Nucleus accumbens (tissue), 56 donors: ENCODE measurements at places on chromosomes 13 and 19.

- DNase-seq, result no peak
These were observed 25.5 kb downstream of the OR7A5 start for GRCh38 chr19:14809272-14810057.

GRCh38 chr13:99990126-99990977 lies 8.8 kb downstream of the ZIC2 start:
- DNase-seq, result no peak

DNA sequence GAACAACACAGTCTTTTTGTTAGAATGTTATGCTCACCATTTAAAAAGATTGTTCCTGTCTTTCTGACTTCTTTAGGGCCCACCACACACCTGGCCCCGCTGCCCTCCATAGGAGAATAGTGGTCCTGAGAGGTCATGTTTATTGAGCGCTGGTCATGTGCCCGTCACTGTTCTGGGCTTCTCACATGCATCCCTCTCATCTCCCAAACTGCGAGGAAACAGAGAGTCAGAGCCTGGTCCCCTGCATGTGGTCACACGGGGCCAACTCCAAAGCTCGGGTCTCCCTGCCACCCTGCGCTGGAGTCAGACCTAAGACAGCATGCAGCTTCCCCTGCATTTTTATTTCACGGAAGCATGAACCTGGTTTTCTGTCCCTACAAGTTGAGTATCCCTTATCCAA lies 70.4 kb upstream of the GPR183 start:
- DNase-seq, result no peak

- no peak for DNase-seq
These were observed 324.6 kb downstream of the SHISA2 start for GRCh38 chr13:25727250-25727649.

DNA sequence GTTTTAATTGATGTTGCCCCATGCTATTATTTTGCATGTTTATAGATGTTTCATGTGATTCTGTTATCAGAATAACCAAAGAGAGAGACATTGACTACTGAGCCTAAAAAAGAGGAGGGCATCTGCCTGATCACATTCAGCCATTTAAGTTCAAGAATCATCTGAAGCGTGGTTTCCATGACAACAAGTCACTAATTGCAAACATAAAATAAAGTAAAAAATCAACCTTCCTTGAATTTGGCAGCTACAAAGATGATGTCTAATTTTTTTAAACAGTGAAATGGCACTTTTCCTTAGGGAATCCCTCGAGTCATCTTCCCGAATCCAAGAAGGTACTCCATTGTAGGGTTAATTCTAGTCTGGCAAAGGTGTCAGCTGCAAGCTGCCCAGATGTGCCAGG lies 884.2 kb downstream of the DIAPH3 start:
- no peak for DNase-seq

DNA sequence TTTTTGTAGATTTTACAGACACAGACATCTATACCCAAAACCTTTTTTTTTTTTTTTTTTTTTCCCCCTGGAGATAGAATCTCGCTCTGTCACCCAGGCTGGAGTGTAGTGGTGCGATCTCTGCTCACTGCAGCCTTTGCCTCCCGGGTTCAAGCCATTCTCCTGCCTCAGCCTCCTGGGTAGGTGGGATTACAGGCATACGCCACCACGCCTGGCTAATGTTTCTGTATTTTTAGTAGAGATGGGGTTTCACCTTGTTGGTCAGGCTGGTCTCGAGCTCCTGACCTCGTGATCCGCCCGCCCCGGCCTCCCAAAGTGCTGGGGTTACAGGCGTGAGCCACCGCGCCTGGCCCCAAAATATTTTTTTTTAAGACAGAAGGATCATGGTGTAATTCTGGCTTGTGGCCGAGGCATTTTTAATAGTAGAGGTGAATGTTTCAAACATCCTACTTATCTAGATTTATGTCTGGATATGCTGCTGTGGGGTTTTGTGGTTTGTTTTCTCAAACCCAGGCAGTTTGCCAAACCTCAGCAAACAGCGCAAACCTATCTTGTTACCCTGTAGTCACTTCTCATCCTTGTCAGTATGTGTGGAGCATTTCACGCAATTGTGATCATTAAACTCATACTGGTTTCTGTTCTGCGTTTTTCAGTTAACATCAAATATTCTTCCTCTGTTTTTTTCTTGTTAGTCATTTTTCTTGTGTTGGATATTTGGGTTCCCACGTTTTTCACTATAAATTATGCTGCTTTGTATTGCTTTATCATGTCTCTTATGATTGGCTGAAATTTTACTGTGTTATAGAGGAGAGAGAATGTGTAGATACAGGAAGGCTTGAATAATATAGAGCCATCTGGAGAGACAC lies 36.2 kb upstream of the GARRE1 start:
- no peak for DNase-seq

DNA sequence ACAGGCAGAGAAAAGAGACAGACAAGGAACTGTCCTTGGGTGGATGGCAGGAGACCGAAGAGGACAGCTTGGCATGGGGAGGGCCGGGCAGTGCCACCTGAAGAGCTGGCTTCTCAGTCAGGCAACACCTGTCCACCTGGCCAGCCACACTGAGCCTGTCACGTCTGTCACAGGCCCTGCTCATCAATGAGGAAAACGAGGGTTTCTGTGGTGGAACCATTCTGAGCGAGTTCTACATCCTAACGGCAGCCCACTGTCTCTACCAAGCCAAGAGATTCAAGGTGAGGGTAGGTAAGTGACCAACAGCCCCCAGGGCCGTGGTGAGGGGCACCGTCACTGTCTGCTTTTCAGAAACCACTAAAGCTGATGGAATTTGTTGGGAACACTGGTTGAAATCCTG lies 11.2 kb upstream of the PROZ start:
- no peak for DNase-seq

DNA sequence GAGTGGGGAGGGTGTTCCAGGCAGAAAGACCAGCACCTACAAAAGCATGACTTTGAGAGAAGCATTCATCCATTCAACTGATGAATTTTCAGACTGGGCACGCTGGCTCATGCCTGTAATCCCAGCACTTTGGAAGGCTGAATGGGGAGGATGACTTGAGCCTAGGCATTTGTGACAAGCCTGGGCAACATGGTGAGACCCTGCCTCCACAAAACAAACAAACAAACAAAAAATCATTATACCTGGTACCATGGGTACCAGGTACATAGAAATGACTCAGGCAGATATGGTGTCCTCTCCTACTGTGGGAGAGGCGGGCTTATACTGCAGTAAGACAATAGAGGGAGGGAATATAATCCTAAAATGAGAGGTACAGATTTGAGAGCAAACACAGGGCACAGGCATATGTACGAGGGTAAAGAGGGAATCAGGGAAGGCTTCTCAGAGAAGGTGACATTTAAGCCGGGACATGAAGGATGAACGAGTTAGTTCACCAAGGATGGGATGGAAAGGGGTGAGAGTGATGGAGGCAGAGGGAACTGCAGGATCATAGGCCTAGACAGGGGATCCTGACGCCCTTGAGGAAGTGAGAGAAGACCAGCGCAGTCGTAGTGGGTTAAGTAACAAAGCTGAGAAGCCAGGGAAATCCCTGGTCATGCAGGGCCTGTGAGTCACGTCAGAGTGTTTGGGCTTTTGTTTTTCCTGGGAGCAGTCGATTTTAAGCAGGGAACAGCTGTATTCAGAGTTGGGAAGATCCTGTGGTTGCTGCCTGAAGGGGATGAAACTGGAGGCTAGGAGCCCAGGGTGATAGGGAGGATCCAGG lies 2.9 kb downstream of the CYP2S1 start:
- no peak for DNase-seq

- DNase-seq, result no peak
These were observed 95.7 kb upstream of the CLDN10 start for GRCh38 chr13:95456815-95457214.

DNA sequence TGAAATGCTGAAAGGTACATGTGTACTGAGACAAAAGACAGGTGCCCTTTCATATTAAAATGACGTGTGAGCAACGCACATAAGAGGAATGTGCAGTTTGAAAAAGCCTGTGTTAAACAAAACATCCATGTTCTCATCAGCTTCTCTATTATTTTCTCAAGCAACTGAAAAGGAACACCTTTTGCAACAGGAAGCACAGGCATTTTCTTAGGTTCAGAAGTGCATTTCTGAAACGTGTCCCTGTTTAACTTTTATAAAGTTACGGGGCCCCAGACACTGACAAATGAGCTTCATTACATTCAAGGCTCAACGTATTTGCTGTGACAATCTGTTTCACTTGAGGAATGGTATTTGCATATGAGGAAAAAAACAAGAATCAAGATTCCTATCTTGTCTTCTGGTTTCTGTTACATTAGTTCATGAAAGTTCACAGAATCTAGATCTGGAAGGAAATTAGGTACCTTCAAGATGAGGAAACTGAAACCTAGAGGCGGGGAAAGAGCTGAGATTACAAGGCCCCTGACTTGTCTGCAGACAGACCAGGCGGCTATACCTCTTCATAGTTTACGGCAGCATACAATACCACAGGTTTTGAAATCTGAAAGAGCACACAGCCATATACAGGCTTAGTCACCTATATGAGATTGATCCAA lies 431.7 kb downstream of the KLF12 start:
- no peak for DNase-seq

GRCh38 chr13:25752957-25753551 lies 298.8 kb downstream of the SHISA2 start:
- no peak for DNase-seq

GRCh38 chr19:46654621-46655152 lies 6.3 kb downstream of the DACT3 start:
- peak; percentile 78 for DNase-seq

DNA sequence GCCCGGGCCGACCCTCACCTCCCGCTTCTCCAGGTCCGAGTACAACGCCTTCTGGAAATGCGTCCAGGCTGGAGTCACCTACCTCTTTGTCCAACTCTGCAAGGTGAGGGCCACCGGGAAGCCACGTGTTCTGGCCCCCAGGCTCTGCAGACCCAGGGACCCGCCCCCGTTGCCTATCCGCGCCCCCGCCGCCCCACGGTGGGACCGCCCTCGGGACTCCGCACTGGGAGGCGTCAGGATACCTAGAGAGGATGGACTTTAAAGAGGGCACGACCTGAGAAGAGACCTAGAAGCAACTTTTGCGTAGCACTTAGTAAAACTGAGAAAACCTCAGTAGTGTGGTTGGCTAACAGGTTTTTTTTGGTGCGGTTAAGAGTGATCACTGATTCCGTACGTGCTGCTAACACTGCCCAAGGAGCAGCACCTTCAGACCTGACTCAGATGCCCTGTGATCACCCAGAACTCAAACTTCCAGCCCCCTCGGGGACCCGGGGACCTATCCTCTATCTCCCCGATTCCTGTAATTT lies 492 bp downstream of the TMEM147 start:
- no peak for DNase-seq

DNA sequence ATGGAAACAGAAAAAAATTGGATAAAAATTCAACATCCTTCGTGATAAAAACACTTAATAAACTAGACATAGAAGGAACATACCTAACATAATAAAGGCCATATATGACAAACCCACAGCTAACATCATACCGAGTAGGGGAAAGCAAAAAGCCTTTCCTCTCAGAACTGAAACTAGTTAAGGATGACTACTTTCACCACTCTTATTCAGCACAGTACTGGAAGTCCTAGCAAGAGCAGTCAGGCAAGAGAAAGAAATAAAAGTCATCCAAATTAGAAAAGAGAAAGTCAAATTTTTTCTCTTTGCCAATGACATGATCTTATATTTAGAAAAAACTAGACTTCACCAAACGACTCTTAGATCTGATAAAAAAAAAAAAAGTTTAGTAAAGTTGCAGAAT lies 25.8 kb upstream of the SLC7A9 start:
- no peak for DNase-seq

GRCh38 chr13:22112956-22113745 lies 442.3 kb downstream of the FGF9 start:
- DNase-seq, result no peak

GRCh38 chr13:109271555-109272541 lies 514.5 kb downstream of the IRS2 start:
- no peak for DNase-seq

- no peak for DNase-seq
These were observed 19.0 kb upstream of the ISYNA1 start for GRCh38 chr19:18456974-18457373.

DNA sequence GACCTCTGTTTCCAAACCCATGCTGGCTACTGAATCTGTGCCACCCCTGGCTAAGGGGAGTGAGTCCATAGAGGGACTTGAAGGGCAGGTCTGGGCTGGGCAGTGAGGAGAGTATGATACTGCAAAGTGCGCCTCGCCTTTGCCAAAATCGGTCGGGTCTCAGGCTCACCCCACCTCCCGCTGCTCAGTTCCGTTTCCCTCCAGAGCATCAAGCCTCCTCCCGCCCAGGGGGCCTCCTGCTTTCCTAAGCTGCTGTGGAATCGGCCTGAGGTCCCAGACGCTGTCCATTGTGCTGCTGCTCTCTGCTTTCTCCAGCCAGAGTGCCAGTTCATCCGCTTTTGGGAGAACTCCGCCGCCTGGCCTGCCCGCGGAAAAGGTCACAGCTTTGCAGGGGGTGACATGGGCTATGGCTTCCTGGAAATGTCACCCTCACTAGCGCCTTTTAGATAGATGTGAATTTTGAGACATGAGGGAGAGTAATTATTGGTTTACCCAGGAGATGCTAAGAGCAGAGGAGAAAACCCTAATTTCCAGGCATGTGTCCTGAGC lies 1418.4 kb downstream of the UQCRFS1 start:
- no peak for DNase-seq
